ENCODE measurements at places on chromosomes 3 and 15. TPM values are rescaled to one million over a fixed set of nuclear protein-coding genes. Genes with fewer than 3 reads are reported as not detected.

TIMP4 gene
- 5.1 TPM for total RNA-seq

DPH6 gene
- total RNA-seq: 14.3 TPM

DNA sequence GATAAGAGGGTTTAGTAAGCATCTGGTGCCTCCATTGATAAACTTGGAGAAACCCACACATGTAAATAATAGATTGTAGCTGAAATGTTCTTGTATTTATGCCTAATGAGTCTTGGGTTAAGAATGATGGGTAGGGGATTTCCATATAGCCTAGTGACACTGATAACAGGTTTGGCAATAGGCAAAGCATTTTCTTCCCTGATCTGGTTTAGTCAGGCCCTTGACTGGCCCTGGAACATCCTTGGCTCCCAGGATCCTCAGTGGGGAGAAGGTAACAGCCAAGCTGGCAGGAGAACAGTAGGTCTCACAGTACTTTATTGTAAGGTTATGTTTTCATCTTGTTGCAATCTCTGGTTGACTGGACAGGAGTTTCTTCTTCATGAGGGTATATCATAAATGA, 228.4 kb downstream of the DIPK2A start:
- DNase-seq: no peak

- DNase-seq: no peak
Observed at GRCh38 chr3:164730815-164731360, 347.4 kb downstream of the SI start.

DNA sequence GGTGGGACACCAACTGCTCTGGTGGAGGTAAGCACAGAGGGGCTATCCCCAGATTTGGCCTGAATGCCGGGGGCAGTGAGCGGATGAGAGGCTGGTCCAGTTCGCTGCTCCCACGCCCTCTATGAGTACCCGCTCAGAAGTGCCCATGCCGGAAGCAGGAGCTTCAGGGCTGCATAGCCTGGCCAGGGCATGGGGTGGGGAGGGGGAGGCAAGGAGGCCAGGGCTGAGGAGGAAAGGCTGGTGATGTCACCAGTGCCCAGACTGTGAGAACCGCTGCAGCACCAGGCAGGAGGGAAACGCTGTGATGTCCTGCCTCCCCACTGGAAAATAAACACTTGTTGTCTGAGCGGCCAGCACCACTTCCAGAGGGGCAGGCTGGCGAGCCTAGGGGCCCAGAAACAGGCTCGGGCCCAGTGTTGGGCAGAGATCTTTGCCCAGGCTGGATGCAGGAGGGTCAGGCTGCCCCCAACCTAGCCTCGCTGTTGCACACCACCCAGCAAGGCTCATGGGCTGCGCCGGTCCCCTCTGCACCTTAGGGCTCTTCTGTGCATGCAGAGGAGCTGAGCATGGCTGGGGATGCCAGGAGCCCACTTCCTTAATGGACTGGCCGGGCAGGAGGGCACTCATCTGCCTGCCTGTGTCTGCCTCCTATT, 10.9 kb upstream of the DLL4 start:
- no peak for DNase-seq

Measured in M059J (cell line).